ENCODE measurements at places on chromosomes 12 and 14.
A peak's percentile ranks its signal among the peaks of the same experiment; 100 is the strongest.

DNA sequence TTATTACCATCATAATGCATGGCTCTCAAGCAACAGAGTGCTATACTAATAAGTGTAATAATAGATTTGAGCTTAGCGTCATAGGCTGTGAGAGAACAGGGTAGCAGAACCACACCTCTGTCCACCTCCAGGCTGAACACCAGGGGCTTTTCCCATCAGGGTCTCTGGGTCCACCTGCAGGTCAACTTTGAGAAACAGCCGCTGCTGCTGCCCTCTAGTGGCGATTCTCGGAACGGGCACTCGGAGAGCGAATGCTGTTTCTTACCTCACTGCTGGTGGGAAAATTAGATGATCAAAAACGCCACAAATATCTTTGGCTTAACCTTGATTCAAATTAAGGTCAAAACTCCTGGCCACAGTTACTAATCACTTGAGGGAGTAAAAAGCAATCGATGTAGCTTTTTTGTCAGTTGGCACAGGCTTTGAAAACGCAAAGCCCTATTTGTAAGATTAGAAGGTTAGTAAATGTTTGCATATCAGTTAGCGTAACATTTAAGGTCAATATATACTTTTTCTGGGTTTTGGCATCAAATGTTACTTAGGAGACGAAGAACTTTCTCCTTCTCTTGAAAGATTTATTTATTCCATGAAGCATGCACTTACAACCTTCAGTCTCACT lies 127.9 kb upstream of the TMEM132D start:
- DNase-seq = peak; percentile 76

DNA sequence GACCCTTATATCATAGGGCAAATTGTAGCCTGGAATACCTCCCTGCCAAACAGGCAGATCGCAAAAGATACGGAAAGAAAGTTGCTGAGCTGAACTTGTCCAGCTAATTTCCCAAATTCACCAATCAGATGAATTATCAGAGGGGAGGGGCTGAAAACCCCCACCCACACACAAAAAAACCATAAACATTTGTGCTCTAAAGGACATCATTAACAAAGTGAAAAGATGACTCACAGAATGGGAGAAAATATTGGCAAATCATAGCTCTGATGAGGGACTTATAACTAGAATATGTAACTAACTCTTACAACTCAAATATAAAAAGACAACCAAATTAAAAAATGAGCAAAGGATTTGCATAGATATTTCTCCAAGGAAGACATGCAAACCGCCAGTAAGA lies 36.3 kb downstream of the PTHLH start:
- DNase-seq = no peak

DNA sequence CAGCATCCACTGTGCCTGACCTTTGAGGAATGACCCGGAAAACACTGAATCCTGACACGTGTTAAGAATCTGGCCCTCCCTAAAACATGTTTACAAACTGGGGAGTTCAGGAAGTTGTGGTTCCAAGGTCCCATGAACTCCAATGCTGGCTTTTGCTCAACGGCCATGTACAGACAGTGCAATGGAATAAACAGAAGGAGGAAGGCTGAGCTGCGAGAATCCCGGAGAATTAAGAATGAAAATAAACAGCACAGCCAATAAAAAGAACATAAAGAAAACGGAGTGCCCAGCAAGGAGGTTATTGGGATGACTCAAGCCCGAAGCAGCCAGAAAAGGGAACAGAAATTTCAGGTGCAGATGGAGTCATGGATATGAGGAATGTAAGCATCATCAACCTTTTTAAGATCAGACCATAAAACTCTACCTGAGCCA lies 32.3 kb downstream of the BCL11B start:
- no peak for DNase-seq

- no peak for DNase-seq
Observed at GRCh38 chr14:38212111-38212510, 4.4 kb downstream of the SSTR1 start.

DNA sequence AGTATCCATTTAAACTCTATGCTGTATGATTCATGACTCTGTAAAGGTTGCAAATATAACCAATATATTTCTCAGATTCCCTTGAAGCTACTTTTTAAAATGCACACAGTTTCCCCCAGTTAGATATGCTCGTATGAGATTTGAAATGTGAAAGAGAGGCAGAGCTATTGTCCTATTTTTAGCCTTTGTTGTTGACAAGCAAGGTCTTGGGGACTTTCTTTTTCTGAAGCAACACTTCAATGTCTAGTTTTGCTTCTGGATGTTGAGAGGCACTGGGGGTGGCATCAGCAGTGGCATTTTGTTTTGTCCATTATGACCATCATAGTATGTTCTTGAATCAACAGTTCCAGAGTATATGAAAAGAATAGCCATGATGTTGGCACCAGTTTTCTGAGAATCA lies 63.4 kb downstream of the ASCL1 start:
- no peak for DNase-seq

DNA sequence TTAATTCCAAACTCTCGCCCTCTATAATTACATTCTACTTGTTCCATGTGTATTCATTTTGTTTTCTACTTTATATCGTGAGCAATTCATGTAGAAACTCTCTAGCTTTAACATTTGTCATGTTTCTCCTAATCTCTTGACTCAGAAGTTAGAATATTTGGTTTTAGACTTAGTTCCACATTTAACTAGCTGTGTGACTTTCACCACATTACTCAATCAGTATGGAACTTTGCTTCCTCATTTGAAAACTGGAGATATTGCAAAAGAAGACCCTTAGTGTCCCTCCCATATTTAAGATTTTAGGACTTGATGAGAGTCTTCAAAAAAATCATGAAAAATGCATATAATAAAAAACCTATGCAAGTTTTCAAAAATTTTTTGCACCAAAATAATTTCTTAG lies 447.5 kb downstream of the GXYLT1 start:
- DNase-seq = no peak

DNA sequence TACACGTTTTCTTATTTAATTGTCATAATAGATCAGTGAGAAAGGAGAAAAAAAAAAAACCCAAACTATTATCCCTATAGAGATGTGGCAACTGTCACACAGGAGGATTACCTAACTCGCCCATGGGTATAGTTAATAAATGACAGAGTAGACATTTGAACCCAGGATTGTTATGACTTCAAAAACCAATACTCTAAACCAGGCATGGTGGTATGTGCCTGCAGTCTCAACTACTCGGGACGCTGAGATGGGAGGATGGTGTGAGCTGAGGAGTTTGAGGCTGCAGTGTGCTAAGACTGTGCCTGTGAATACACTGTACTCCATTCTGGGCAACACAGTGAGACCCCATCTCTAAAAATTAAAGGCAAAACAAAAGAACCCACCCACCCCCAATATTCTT lies 114.5 kb downstream of the DENND5B start:
- DNase-seq = no peak

DNA sequence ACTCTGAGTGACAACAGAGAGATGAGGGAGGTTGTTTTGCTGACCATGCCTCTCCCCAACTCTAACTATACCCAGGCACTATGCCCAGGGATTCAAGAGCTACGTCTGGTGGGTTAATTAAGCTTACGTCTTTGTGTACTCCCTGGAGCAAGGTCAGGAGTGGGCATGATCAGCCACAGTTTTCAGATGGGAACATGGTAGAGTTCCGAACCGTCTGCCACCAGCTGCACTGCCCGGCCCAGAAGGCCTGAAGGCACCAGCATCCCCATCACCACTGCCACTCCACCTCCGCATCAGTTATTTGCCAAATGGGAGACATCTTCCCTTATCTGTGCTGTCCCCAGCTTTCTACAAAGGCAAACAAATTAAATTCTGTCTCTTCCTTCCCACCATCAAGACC lies 11.1 kb upstream of the GPX2 start:
- no peak for DNase-seq

GRCh38 chr12:57488402-57489156 lies 711 bp downstream of the MARS1 start:
- DNase-seq = peak; percentile 53

DNA sequence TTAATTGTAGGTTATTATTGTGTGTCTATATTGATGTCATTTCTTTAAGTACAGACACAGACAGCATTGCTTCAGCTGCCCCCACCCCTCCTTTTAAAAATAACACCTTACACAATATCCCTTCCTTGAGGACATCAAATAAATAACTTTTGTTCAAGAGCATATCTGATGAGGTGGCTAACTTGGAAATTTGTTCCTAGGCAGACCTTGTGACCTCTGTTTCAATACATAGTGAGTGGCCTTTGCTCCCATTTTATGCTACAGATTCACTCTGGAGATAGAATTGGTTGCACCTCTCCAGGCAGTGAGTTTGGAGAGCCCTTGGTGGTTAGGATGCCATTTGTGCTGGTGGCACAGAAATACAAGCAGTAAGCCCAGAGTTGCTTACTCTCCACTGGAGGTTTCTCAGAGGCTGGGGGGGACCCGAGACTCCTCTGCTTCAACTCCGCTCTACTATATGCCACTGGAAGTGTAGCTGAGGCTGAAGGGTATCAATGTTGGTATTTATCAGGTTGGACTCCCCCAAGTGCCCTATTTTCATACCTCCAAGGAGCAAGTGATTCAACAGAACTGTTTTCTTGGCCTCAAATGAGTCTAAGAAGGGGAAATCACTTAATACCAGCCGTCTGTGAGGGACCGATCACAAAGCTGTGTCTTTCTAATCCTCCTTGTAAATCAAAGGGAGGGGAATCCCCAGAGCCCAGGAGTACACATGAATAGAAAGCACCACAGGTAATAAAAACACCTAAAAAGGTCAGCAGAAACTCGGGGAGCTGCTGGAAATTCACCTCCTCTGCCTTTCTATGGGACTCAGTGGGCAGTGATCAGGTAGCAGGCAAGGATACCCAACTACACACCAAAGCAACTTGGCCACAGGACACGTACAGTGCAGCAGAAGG lies 463.1 kb downstream of the RAD51B start:
- DNase-seq = no peak

- DNase-seq = no peak
Observed at GRCh38 chr12:2934371-2934770, 24.8 kb upstream of the TEAD4 start.

DNA sequence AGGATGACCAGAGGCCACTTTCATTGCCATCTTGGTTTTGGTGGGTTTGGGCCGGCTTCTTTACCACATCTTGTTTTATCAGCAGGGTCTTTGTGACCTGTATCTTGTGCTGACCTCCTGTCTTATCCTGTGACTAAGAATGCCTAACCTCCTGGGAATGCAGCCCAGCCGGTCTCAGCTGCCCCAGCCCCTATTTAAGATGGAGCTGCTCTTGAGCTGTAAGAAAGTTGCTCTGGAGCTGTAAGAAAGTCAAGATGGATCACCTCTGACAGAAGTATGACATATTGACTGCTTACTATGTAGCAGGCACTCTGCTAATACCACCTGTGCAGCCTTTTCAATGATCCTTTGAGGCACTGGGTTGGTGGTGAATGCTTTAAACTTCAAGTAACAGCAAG lies 52.1 kb downstream of the RIN3 start:
- DNase-seq = no peak

GRCh38 chr12:53989227-53990113 lies 4.5 kb downstream of the HOXC10 start:
- no peak for DNase-seq

DNA sequence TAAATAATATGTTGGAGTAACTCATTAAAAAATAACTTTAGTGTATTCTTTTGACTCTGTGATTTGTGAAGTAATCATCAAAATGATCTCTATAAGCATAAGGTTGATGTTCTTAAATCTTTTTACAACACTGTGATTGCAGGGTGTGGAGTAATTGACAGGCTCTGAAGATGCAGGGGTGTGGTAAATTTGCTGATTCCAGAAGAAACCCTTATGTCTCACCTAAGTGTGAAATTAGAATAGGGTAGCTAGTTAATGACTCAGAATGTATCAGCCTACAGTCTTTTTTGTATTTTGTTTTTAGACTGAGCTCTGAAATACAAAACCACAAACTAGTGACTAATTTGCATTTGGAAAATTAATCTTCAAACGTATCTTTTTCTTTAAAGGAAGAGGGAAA lies 5.9 kb downstream of the PRPF39 start:
- DNase-seq = no peak

- DNase-seq = no peak
Observed at GRCh38 chr12:48580831-48581230, 11.0 kb upstream of the LALBA start.
